ENCODE measurements at places on chromosomes 2 and 18. TPM values are rescaled to one million over a fixed set of nuclear protein-coding genes. Genes with fewer than 3 reads are reported as not detected.

- no peak for DNase-seq
These were observed 213.1 kb downstream of the NBAS start for GRCh38 chr2:15348045-15348444.

DNA sequence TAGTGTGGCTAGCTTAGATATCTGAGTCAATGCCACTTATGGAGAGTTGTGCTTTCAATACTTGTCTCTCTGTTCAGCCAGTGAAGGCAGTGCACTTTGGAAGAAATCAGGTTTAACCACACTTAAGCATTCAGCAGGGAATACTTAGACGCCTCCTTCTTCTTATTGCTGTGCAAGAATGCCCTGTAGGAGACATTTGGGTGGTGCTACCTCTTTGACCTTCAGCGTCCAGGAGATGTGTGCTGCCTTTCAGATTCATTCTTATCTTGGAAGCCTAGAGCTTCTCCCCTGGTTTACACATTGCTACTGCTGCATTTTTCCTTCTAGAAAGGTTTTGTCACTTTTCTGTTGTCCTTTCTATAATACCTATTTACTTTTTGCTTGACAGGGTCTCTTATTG is 350.5 kb downstream of the ARL6IP6 start:
- DNase-seq: no peak

DNA sequence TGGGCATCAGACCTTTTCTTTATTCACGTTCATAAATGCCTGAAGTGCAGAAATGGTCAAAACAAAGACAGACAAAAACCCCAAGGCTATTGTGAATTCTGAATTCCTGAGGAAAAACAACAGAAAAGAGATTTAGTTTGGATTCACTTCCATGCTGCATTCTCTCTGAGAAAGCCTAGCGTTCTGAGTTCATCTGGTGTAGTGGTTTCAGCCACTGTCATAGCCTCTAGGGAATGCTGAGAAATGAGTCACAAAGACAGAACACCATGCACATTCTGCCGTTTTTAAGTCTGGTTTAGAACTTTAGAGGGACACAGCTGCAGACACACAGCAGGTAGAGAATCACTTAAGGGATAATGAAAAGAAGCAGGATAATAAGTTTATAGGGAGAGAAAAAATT is 93.8 kb downstream of the LRP1B start:
- DNase-seq: no peak

DNA sequence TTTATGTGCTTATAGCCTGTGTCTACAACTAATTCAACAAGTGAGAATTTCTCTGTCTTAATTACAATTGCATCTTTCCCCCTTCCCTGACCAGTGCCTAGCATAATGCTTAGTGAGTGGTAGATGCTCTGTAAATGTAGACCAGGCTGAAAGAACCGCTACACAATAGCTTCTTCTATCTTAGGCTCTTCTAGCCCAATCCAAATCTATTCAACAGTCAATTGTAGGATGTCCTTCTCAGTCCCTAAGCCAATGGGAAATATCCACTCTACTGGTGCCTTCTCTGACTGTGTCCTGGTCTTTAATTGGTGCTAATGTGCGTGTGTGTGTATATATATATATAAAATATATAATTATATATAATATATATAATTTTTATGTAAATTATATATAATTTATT is 34.1 kb upstream of the GCC2 start:
- no peak for DNase-seq

Gene RAB27B
- total RNA-seq: 1.2 TPM
